ENCODE measurements at places on chromosomes 1 and 21.

DNA sequence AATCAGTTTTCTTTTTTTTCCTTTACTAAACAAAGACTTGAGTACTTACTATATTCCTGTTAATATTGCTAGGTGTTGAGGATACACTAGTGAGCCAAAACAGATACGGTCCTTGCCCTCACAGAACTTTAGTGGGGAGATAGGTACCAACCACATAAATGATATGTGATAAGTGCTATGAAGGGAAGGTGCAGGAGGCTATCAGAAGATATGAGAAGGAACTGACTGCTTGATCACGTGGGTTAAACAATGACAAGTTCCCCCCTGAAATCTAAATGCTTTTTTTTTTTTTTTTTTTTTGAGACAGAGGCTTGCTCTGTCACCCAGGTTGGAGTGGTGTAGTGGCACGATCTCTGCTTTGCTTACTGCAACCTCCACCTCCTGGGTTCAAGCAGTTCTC is 25.0 kb downstream of the RBM15 start:
- DNase-seq: no peak

- DNase-seq: peak; percentile 86
Measured at GRCh38 chr1:87331365-87332241, 2.9 kb downstream of the LMO4 start.

DNA sequence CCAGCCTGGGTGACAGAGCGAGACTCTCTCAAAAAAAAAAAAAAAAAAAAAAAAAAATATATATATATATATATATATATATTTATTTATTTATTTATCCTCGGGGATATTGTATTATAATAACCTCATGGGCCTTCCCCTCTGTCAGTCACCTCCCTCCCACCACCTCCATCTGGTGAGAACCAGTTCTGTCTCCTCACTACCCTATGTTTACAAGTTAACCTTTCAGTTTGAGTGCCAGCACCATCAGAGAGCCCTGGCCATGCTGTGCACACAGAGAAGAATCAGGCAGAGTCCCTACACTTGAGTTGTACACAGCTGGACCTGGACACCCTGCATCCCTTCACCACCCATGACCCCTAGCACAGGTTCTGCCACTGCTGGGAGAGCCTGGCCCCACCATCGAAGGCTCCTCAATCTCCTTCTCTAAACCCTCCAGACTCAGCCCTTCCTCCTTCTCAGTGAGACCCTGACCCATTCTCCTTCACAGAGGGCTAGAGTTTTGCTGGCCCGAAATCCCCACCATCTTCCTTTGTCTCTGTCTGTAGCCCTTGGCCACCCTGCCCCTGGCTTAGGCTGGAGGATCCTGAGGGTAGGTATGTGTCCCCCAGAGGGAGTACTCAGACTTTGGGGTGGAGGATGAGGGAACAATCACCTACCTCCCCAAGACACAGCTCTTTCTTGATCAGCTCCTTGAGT is 1.2 kb downstream of the S100A5 start:
- no peak for DNase-seq

- peak; percentile 87 for DNase-seq
Measured at GRCh38 chr1:171909711-171910110, 68.4 kb downstream of the DNM3 start.

- DNase-seq: no peak
Measured at GRCh38 chr1:35598895-35599294, 25.8 kb downstream of the TFAP2E start.

GRCh38 chr21:32611471-32611997 is 643 bp downstream of the CFAP298 start:
- DNase-seq: peak; percentile 57

GRCh38 chr1:70517444-70517843 is 106.4 kb downstream of the CTH start:
- no peak for DNase-seq

- DNase-seq: no peak
Measured at GRCh38 chr1:203690730-203691129, 64.1 kb downstream of the ATP2B4 start.

GRCh38 chr1:183178545-183178944 is 7.5 kb upstream of the LAMC2 start:
- no peak for DNase-seq

GRCh38 chr1:16989676-16990391 is 9.4 kb upstream of the MFAP2 start:
- no peak for DNase-seq

DNA sequence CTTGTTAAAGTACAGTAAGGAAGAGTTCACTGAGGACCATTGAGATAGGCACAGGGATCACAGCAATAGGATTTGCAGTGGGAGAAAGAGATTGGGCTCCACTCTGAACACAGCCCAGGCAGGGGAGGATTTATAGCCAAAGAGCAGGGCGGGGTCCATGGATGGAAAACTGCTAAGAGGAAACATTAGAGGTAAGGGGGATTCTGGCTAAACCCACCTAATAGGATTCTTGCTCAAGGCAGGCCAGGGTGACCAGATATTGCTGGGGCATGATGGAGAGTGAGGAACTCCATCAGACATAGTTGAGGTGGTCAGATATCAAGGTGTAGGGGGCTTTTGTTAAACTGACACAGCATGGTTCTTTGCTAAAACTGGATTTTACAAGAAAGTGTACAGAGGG is 372.8 kb downstream of the NPHP4 start:
- no peak for DNase-seq
